ENCODE measurements at places on chromosomes 12 and 14.

DNA sequence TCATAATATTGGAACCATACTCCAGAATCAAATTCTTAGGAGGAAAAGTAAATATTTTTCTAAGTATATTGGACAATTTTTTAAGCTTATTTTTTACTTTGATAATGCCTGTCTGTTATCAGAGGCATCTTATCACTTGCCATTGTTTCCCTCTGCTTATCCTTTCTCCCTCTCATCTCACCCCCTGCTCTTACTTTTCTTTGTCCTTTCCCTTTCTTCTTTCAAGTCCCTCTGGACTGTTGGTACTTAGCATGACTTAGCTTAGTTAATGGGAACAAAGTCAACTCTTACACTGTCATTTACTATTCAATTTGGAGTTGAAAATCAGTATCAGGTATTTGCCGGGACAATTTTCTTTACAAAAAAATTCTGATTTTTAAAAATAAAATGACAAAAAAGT, 45.2 kb downstream of the ABCD2 start:
- no peak for DNase-seq

DNA sequence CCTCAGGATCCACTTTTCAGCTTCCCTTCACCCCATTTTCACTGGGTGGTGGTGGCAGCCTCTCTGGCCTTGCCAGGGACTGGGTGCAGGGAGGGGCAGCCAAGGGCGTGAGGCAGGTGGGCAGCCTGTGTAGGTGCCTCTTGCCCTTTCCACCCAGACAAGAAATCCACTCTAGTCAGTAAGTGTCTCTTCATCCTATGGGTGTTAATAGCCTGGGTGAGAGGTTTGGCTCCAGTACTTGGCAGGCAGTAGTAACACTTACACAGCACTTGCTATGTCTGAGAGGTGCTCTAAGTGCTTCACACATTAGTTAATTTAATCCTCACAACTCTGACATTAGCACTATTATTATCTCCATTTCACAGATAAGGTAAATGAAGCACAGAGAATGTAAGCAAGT, 171.9 kb downstream of the EMP1 start:
- no peak for DNase-seq

DNA sequence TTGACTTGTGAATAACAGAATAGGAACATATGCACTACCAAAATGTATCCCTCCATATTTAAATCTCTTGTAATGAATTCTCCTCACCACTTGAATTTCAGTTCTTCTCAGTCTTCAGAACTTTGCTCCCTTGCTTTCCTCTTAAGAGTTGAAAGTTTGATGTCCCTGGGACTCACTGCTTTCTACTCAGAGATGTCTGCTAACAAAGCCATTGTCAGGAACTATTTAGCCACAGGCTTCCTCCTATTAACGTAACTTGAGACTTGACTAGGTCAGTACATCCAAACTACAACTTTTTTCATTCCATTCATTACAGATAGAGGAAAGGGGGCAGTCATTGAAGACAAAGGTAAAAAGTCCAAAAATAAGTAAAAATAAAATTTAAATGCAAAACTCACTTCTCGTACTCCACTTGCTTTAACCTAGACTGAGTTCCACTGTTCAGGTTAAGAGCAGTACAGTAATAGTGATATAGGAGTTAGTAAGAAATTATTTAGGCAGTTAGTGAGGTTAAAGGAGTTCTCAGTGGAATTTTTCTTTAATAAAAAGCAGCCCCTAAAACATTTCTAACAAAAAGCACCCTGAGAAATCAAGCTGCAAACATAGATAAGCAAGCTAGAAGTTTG, 364.2 kb downstream of the SOX5 start:
- DNase-seq, result no peak

GRCh38 chr12:3259973-3260372, 182.8 kb downstream of the TSPAN9 start:
- no peak for DNase-seq

DNA sequence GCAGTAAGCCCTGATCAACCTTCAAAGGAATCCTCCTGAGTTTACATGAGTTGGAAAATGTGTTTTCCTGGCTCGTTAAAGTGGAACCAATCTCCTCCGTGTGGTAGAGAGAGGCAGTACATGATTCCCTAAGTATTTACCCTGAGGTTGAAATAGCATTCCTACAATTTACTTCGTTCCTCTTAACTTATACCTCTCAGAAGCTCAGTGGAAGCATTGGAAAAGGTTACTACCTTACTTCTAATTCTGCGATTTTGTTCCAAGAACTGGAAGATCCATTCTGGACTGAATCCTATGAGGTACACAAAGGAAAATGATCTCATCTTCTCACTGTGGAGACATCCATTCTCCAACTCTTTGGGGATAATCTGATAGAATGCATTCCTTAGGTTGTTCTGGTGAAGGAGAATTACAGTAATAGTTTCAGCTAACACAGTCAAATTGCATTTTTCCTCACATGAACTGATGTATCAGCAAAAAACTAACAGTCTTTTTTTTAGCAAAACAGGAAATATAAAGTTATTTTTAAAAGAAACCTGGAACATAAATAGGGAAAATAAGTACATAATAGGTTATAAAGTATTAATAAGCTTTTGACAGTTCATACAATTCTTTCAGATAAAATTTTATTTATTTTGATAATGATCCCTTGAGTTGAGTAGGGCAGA, 475.6 kb downstream of the PDZRN4 start:
- peak; percentile 39 for DNase-seq

DNA sequence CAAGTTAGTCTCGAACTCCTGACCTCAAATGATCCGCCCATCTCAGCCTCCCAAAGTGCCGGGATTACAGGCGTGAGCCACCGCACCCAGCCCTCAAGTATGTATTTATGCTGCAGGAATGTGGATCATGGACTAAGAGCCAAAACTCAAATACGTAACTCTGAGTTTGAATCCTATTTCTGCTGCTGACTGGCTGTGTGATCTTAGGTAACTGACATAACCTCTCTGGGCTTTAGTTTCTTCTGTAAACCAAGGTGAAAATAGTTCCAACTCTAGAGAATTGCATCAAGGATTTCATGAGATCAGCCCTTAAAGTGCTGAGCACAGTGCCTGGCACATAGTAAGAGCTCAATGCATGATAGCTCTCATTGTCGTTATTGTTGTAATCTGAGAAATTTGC, 37.4 kb downstream of the HSPB8 start:
- DNase-seq, result no peak

- DNase-seq, result peak; percentile 98
Observed at GRCh38 chr14:34872822-34873588, 2.2 kb downstream of the BAZ1A start.

DNA sequence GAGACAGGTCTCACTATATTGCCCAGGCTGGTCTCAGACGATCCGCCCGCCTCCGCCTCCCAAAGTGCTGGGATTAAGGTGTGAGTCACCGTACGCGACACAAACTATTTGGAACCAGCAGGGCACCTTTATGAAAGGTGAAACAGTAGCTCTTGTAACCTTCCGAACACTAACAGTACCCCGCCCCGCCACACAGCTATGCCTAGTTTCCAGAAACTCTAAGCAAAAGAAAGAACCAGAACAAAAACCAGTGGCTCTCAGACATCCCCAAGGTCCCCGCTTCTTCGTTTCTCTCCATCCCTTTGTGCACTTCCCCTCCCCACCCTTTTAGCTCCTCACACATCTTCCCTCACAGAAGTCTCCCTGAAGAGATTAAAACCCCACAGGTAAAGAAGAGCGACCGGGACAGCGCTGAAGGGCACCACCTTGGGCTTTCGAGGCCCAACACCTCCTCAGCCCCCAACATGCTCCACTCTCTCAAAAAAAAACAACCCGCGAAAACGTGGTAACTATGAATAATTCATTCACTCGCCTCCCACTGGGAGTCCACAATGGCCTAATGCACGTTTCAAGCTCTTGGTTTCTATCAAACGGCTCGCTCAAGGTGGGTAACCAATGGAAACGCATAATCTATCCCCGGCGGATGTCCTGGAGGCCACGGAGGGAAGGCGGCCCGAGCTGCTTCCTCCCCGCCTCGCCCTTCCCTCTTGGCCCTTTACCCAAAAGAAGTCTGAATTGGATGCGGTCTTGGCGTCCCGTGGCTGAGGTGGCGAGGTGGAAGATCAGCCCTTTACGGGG, 877 bp downstream of the BAG5 start:
- no peak for DNase-seq

- no peak for DNase-seq
Observed at GRCh38 chr12:43764528-43764927, 5.8 kb downstream of the IRAK4 start.

GRCh38 chr12:119249383-119250155, 70.8 kb downstream of the HSPB8 start:
- DNase-seq, result peak; percentile 22

DNA sequence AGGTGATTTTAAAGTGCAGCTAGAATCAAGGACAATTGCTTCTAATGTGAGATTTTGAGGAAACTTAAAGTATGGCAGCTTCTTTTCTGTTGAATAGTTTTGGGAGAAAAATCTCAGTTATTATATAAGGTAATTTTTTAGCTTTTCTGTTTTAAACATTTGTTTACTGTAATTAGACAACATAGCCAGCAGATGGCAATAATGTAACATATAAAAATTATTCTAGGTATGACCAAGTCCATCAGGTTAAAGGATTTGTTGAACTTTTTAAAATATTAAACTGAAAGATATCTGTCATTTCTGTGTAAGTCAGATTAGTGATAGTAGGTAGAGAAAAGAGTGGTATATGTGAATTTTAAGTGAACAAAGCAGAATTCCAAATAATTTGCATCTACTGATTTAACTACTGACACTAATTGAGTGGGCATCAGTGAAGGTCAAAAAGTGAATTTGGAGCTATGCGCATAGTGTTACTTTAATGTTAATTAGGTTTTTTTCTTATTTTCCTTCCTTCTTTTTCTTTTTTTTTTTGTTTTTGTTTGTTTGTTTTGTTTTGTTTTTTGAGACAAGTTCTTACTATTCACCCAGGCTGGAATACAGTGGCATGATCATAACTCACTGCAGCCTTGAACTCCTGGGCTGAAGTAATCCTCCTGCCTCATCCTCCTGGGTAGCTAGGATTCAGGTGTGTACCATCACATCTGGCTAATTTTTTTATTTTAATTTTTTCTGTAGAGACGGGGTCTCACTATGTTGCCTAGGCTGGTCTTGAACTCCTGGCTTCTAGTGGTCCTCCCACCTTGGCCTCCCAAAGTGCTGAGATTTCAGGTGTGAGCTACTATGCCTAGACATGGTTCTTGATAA, 18.6 kb downstream of the PRORP start:
- no peak for DNase-seq

DNA sequence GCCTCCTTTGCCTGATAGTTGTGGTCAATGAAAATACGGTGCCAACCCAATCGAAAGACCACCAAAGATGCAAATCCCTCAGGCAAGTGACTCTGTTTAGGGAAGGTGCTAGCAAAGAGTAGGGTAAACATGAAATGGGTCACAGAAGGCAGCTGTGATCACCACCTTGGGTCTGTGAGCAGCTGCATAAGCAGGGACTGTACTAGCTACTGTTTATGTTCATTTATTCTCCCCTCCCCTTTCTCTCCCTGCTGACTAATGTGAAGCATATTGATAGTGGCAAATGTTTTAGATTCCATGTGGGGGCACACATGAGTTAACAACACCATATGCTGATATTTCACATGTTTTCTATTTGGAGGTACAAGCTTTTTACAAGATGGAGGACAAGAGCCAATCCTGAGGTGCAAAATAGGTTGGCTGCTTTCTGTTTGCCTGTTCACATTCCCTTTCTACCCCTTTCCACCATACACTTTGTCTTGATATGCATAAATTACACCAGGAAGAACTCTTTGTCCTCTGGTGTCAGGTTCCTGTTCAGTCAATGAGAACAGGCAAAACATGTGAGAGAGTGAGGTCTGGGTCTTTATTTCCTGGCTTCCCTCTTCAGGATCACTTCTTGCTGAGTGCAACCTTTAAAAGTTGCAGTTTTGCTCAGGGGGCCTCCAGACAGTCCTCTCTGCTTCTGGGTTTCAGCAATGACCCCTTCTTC, 71.1 kb downstream of the AVPR1A start:
- no peak for DNase-seq

DNA sequence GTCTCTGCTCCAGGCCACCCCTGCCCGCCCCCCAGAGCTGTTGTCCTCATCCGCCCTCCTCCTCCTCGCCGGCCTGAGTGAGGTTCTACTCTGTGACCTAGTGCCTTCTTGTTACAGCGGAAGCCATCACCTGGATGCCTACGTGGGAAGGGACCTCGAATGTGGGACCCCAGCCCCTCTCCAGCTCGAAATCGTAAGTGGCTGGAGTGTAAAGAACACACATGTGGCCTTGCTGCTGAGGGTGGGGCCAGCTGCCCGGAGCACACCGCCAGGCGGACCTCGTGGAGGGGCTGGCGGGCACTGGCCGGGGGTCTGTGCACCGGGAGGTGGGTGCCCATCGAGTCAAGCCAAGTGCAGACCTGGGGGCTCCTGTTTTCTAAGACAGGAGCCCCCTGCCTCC, 19.4 kb downstream of the MEG3 start:
- no peak for DNase-seq

GRCh38 chr12:130473266-130473665, 135.6 kb downstream of the PIWIL1 start:
- DNase-seq, result no peak

GRCh38 chr14:60106339-60106738, 14.6 kb downstream of the PCNX4 start:
- DNase-seq, result no peak

DNA sequence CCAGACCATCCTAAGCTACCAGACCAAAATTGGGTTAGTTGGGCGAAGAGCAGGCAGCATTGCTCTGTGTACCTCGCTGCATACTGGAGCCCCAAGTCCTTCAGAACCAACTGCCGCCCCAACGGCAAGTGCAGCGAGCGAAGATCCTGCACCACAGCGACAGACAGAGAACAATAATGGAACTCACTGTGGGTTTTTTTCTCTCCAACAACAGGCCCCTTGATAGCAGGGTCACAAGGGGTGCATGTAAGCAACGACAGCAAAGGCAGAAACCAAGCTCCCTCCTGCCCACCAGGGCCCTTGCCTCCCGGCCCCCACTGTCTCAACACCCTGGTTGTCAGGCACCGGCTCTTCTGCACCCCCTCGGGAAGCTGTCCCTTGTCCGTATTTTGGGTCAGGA, 39.0 kb downstream of the RNF34 start:
- DNase-seq, result no peak

DNA sequence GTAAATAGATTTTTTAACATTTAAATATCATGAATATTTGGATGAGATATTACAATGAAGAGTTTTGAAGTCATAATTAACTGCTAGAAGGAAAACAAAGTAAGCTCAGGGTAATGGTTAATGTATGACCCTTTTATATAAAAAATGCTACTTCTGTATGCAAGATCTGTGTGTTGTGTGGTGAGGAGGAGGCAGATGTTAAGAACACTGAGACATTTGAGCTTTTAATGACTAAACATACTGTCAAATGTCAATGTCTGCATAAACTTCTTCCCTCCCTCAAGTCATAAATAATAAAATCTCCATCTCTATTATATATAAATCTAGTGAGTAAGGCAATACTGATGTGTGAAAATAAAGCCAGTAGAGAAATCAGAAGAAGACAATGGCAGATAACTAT, 1.4 kb downstream of the TPH2 start:
- DNase-seq, result peak; percentile 64
